Renal cortical epithelial cell (primary cell): ENCODE measurements at places on chromosomes 3 and 15.

DNA sequence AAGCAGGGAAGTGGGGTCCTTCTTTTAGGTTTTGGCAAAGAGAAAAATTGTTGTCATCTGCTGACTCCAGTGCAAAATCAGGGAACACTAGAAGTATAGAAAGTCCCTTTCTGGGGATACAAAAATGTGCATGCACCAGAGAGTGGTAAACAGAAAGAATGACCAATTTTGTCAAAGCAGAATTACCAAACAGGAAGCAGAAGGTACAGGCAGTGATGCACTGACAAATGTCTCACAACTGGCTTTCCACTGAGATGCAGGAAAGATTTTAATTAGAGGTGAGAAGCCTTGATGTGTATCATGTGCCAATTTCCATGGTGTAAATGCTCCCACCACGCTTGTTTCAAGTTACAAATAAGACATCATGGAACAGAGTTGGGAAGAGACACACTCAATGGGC is 66.0 kb downstream of the TRIM69 start:
- DNase-seq = no peak

GRCh38 chr3:85432081-85432480 is 473.3 kb downstream of the CADM2 start:
- DNase-seq = no peak

DNA sequence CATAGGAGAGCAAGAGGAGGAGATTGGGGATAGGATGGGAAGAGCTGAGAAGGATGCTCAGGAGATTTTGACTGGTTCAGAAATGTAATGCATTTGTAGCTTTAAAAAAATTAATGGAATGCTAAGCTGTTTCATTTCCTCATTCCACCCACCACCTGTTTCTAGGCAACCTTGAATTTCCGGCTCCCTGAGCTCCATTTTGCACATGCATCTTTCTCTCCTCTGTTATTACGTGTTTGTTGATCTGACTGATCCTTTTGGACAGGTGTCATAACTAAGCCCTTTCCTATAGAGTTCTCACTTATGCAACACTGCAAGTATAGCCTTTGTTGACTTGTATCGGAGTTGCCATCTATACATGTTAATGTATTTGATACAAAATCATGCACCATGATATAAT is 4.3 kb downstream of the TMPRSS7 start:
- DNase-seq = peak; percentile 73

DNA sequence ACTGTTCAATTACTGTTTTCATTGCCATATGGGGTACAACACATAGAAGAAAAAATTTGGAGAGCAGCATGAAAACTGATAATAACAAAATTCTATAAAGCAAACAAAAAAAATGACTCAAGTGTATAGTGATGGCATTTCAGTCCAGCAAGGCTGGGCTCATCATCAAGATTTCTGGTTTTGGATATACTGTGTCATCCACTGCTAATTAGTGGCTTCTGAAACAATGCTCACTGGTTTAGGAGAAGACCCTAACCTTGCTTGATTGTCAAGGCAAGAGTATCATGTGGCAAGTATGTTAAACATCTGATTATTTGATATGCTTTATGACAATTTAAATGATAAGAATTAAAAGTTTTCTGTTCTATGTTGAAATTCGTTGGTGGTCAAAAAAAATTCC is 96.9 kb downstream of the RFX7 start:
- no peak for DNase-seq

GRCh38 chr15:25933456-25934158 is 70.5 kb upstream of the ATP10A start:
- DNase-seq = peak; percentile 76

- peak; percentile 10 for DNase-seq
These were observed 593 bp downstream of the FAM219B start for GRCh38 chr15:74906067-74906449.

DNA sequence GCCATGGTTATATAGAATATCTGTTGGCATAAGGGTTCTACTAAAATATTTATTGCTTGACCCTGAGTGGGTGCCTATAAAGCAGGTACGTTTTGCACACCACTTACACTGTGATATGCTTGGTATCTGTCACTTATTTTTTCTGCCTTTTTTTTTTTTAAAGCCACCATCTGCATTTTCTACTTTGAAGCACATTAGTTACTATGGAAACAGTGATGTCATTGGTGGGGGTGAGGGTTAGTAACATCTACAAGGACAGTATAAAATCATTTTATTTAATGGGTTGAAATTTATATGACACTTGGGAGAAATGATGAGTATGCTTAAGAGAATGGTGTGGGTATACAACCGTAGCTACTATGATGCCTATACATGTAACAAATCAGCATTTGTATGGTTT is 25.6 kb downstream of the SLCO3A1 start:
- DNase-seq = no peak

DNA sequence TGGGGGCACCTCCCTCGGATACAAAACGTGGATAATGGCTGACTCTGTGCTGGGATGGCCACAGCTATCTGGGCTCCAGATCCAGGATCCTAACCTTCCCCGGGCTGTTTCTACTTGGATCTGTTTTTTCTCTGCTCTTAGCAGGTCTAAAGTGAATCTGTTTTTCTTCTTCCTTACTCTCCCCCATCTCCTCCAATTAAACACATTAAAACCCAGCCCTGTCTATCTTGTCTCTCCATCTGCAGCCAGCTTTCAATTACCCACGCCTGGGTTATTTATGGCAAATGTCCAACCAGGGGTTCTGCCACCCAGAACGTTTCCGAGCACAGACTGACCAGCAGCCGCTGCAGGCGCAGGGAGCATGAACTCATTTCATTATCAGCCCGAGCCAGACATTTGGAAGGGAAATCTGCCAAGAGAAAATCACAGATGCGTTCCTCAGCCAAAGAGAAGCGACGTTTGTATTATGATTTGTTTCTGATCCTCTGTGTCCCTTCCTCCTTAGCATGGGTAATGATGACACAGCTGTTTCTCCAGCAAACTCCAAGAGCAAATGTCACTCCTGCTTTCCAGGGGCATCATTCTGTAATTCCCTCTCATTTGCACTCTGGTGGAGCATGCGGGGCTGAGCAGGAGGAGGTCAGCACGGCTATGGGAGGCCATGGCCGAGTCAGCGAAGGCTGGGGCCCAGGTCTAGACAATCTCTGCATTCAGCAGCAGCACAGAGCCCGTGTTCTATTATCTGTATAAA is 42.0 kb downstream of the UMPS start:
- no peak for DNase-seq

GRCh38 chr3:13574798-13575451 is 26.0 kb downstream of the FBLN2 start:
- DNase-seq = no peak

- no peak for DNase-seq
These were observed 62.0 kb upstream of the LEKR1 start for GRCh38 chr3:156763931-156764720.

GRCh38 chr15:35980719-35981118 is 434.8 kb upstream of the DPH6 start:
- peak; percentile 75 for DNase-seq

DNA sequence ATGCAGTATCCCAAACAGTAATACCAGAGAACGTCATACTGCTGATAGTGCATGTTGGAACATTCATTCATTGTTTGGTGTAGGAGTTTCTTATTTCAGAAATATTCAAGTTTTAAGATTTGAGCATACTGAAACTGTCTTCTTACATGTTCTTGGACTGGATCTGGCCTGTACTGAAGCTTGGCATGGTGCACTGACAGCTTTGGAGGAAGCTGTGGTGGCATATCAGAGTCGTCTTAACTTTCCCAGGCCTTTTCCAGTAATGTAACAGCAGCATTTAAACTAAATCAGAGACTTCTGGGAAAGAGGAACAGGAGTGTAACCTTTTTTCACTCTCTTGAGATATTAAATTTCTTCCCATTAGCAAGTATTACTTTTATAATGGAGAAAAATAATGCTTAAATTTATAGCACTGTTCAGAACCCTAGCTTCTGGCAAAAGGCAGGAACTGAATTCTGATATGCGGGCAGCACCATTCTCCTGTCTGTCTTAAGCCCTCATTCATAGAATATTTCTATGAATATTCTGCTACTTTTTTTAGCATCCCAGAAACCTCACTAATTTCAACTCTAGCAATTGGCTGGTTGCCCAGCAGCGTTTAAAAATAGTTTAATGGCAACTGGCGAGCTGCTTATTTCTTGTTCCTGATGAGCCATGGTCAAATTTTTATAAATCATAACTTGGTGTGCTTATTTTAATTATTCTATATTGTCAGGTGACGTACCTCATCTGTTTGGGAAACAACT is 31.1 kb downstream of the DNAJC13 start:
- no peak for DNase-seq

- peak; percentile 54 for DNase-seq
These were observed 32.1 kb downstream of the SCAP start for GRCh38 chr3:47443611-47443995.

DNA sequence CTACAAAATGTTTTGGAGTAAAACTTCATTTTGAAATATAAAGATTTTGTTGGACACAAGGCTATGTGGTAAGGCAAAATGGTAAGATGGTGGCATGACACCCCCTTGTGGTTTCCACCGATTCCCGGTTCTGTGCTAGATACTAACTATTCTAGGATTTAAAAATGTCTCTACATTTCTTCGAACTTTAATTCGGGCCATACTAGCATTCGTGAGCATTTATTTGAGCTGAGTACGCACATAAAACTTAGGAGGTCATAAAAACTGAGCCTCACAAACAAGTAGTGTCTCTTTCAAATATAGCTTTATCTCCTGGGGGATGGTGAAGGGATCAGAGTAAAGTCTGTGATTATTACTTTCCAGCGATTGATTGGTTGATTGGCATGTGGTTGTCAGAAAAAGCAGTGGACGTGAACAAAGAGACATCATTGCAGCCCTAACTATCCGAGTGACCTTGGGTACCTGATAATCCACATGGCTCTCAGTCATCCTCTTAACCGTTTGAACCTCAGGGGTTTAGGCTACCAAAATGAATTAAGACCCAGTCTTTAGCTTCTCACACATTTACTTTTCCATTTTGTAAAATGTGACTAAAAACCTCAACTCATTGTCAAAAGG is 1.1 kb upstream of the ZNF639 start:
- DNase-seq = no peak

DNA sequence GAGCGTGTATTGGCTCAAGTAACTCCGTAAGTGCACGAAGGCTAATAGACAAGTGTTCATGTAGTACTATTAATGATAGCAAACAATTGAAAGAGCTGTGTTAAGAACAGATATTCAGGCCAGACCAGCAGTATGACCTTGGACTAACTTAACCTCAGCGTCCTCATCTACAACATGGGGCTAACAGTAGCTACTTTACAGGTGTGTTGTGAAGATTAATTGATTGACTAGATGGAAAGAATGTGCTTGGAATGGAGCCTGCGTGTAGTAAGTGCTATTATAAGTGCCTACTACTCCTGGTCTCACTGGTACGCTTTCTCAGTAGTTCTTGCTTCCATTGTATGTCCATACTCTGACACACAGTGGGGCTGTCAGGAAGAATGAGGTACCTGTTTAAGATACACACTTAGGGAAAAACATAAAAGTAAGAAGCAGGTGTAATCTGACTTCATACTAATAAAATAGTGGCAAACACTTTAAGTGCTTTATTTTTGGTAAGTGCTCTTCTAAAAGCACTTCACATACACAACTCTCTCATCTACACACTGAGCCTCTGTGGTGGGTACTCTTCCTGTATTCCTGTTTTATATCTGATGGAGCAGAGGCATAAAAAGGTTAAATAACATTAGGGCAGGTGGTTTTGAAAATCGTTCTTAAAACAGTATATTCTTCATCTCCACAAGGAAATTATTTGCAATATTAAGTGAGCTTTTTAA is 24.3 kb upstream of the FBXL22 start:
- DNase-seq = no peak

- DNase-seq = peak; percentile 76
These were observed 33.0 kb upstream of the TEX264 start for GRCh38 chr3:51637941-51638471.

GRCh38 chr15:101232677-101233076 is 19.2 kb downstream of the CHSY1 start:
- DNase-seq = no peak

GRCh38 chr15:85913461-85913860 is 118.7 kb upstream of the KLHL25 start:
- no peak for DNase-seq

DNA sequence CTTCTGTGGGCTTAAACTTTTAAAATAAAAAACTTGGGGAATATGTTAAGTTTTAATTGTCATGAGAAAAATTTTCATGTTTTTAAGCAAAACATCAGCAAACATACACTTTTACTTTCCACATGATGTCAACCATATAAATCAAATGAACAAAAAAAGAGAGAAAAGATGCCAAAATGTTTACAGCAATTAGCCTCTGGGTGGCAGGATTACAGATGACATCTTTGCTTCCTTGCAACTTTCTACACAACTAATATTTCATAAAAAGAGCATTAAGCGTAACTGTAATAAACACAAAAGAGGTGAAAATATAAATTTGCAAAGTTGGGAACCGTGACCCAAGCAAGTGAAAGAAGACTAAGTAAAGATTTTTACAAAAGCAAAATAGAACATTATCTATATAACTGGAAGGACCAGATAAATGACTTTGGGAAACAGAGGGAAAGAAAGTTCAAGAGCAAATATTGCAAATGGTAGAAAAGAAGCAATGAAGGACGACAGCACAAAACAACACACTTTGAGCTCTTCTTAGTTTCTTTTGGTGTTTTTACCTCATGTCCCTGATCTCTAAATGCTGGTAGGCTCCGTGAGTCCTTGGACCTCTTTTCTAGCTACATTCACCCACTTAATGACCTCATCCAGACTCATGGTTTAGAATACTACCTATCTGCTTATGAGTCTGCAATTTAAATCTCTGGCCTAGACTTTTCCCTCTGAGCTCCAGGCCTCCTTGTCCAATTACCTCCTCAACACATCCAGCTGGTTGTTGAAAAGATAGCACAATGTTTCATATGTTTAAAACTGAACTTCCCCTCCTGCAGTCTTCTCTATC is 9.4 kb downstream of the TP53BP1 start:
- no peak for DNase-seq

GRCh38 chr3:169668072-169668956 is 4.8 kb upstream of the MECOM start:
- peak; percentile 31 for DNase-seq

GRCh38 chr15:72972362-72972761 is 79.9 kb upstream of the NEO1 start:
- no peak for DNase-seq

GRCh38 chr3:167843886-167844285 is 108.4 kb downstream of the SERPINI1 start:
- no peak for DNase-seq

GRCh38 chr15:29091666-29092065 is 178.0 kb downstream of the NSMCE3 start:
- DNase-seq = no peak

DNA sequence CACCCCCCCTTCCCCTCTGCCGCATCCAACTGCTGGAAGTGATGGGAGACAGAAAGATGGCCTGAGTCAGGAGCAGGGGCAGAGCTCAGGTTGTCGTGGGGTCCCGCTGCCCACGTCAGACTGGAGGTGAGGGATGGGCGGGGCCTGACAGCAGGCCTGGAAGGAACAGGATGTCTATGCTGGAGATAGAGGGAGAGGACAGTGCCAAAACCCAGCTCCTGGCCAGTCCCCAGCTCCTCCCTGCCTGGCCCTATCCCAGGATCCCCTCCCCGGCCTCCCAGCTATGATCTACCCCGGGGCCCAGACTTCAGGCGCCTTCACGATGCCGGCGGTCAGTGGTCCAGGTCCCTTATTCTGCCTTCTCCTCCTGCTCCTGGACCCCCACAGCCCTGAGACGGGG is at the start of gene LMAN1L:
Gene LMAN1L (plus strand): TSS at position 303 of the 400 bp plus-strand sequence. CDS start 20 bp downstream, at position 323.
- DNase-seq = no peak
